ELF-1 (cell line): ENCODE measurements at places on chromosomes 2 and 18.

DNA sequence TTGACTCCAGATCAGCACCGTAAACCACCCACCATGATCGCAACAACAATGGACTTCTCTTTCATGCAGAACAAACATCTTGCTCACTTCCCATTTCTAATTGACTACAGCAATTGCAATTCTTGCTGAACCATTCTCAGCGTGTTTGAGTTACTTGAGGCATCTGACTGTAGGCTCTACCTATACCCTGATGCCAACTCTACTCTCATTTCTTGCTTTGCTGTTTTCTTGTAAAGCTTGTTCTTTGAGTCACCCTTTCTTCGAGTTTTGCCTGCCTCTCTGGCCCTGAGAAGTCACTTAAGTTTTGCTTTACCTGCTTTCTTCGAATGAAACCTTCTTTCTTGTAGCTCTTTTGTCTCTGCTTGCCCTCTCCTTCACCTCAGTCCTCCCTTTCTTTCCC is 160.5 kb upstream of the RND3 start:
- DNase-seq, result peak; percentile 5

DNA sequence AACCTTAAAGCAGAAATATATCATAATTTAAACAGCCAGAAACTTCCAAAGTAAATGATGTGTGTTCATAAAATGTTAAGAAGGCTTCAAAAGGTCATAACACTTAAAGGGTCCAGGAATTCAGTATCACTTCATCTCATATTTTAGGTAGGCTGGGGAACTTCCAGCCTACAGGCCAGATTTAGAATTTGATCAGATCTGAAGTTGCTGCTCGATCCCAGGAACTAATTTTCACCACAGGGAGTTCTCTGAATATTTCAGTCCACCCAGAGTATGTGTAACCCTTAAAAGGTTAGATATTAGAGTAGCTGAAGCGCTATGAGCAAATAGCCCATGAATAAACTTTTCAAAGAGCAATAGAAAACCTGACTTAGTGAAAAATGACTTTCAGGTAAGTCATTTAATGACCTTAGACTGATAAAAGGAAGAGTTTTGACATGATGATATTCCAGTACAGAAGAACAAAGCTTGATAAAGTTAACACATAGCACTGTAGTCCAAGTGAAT is 1.7 kb downstream of the WIPF1 start:
- no peak for DNase-seq

GRCh38 chr18:22394428-22394827 is 23.3 kb downstream of the CTAGE1 start:
- DNase-seq, result no peak

DNA sequence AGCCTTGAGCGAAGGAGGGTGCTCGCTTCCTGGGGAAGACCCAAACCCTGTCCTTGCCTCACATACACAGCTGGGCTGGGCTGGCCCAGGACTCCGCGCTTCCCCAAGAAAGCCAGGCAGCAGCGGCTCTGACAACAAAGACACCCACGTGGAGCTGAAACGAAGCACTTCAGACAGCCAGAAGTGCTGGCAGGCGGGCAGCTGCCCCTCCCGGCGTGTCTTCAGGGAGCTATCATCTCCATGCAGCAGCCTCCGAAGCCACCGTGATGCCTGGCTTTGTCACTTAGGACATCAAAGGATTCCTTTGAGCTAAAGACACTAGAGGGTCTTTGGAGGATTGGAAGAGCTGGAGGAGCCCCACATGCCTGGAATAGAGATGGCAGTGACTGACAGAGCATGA is 35.2 kb downstream of the C1QL2 start:
- DNase-seq, result peak; percentile 20

- no peak for DNase-seq
Measured at GRCh38 chr2:216056739-216057138, 24.9 kb downstream of the PECR start.
